ENCODE measurements at places on chromosomes 7 and 10. TPM values are rescaled to one million over a fixed set of nuclear protein-coding genes. Genes with fewer than 3 reads are reported as not detected.

GRCh38 chr7:93279541-93279940 lies 47.4 kb downstream of the VPS50 start:
- no peak for DNase-seq

DNA sequence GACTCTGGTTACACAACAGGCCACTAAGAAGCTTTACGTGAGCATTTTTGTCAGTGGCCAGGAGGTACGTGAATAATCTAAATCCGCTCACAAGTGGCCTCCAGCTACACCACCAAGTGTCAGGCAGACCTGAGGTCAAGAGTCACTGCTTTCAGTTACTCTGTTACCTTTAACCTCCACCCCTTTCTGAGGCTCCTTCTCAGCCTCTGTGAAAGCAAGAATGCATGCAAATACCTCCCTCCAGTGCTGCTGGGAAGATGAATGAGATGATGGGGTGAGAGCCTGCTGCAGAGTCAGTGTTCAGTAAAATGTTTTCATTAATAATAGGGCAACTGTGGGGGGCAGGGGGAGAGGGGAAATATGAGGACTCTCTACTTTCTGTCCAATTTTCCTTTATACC lies 11.2 kb downstream of the DDC start:
- DNase-seq: no peak

GRCh38 chr10:63171926-63172325 lies 38.8 kb downstream of the NRBF2 start:
- DNase-seq: no peak

GRCh38 chr7:43664681-43665080 lies 64.6 kb downstream of the COA1 start:
- no peak for DNase-seq

GRCh38 chr10:111187096-111187495 lies 110.3 kb downstream of the ADRA2A start:
- no peak for DNase-seq

Gene ZNF467
- total RNA-seq: 5.9 TPM

DNA sequence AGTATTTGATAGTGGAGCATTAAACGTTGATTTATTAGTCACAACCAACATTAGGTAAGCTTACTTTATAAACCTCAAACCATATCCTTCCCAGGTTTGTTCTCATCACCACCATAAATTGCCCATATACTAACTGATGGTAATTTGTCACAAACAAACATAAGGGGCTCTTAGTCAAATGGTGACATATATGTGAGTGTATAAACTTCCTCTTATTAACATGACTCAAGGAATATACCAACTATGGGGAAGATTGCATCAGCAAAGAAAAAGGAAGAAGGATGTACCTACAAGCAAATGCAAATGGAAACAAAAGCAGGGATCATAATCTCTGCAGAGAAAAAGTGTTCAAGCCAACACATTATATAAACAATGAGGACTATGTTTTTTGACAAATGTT lies 418.2 kb upstream of the AKR1E2 start:
- DNase-seq: no peak

Gene TFR2
- not detected for total RNA-seq

Gene CYP2C18
- total RNA-seq: not detected

GRCh38 chr7:90345595-90346335 lies 751 bp upstream of the GTPBP10 start:
- no peak for DNase-seq

Data from breast epithelium (tissue), 4 donors.